ENCODE measurements at places on chromosomes 3 and 15. TPM values are rescaled to one million over a fixed set of nuclear protein-coding genes. Genes with fewer than 3 reads are reported as not detected.

GRCh38 chr15:83978588-83978987 lies 257.0 kb upstream of the GOLGA6L4 start:
- DNase-seq = no peak

- DNase-seq = peak; percentile 79
These were observed at the start of gene FAIM for GRCh38 chr3:138608322-138609135. Gene FAIM (plus strand): TSS chr3:138608771. CDS start chr3:138619727, 10,956 bp downstream.

DNA sequence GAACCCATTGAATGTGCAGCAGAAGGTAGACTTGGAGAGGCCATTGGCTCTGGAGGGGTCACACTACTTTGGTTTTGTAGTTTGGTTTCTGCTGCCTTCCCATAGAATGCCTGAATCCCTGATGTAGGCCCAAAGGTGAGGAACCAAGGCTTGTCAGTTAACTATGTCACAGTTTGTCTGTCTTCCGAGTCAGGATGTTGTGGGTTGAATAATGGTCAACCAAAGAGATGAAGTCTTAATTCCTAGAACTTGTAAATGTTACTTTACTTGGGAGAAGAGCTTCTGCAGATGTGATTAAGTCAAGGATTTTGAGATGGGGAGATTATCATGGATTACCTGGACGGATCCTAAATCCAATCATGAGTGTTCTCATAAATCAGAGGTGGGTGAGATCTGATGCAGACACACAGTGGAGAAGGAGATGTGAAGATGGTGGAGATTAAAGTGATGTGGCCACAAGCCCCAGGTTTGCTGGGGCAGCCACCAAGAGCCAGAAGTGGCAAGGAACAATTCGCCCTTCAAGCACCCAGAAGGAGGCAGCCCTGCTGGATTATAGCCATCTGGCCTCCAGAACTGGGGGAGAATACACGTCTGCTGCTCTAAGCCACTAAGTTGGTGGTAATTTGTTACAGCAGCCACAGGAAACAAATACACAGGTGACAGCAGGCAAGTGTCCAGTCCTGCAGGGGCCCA lies 2.3 kb upstream of the CCR8 start:
- no peak for DNase-seq

DNA sequence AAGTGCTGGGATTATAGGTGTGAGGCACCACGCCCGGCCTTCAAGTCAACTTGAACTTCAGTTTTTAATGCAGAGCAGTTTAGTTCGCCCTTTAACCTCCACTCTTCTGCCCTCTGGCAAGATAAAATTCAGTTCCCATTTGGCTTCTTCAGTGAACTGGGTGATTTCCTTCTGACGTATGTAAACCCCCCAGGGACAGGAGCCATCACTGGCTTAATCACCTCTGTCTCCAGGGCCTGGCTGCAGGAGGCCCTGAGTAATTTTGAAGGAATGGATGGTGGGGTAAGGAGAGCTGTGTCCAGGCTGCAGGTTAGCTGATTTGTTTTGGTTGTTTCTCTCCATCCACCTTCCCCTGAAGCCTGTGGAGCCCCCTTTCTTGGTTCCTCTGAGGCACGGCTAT lies 11.9 kb downstream of the MCM2 start:
- DNase-seq = no peak

DNA sequence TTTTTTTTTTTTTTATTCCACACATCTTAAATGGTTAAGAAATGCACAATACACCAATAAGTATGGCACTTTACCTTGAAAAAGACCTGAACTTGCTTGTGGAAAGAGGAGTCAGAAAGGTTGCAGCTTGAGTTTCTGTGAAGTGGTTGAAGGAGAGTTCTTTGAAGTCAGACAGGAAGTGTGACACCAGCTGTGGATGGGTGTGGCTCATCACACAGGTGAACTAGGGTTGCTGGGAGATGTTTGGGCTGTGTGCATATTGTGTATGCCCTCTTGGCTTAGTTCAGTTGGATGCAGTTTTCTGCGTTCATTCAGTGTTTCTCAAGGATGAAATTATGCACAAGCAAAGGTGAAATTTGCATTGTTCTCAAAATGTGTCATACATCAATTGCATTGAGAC lies 6.3 kb downstream of the AEN start:
- DNase-seq = peak; percentile 94

GRCh38 chr3:17852217-17852616 lies 109.8 kb upstream of the TBC1D5 start:
- DNase-seq = no peak

DNA sequence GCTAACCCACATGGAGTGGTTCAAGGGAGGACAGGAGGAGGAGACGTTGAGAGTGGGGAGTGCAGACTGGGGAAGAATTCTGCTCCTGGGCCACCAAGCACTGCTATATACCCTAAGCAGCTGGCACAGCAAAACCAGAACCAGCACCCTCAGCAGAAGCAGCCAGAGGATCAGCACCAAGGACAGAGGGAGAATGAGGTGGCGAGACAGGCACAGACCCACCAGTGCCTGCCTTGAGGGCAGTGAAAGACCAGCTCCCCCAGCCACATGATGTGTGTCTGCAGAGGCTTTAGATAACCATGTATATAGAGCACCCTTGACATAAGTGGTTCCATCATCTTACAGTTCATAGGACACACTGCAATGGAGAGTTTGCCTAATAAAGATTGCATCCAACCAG lies 319.0 kb downstream of the GABRB3 start:
- DNase-seq = no peak

DNA sequence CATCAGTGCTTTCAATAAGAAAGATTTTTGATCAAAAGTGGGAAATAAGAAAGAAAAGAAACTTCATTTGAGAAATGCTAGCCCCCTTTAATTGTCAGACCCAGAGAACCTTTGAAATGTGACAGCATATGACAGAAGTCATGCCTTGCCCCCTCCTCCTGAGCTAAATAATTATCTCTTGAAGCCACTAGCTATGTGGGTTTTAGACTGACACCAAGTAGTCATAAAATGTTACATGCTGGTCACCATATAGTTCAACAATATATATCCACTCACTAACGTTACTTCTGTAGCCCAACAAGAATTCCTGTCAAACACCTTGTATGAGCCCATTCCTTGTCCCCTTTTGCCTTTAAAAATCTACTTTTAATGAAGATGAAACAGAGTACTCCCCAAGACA lies 43.1 kb upstream of the AADACL2 start:
- no peak for DNase-seq

DNA sequence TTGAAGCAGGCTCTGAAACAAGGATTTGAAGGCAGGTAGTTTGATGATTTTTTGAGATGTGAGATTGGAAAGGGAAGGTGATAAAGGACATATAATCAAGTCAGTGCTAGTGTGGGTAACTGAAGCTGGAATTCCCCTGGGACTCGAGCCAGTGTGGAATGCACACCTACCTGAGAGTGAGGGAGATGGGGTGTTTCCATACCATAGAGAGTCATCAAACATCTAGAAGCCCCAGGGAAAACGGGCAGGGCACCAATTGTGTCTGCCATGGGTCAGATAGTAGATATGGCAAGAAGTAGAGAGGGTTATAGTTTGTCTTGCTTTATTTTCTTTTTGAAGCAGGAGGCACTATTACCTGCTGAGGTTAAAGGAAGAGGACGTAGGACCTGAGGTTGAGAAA lies 120.0 kb downstream of the SSR3 start:
- no peak for DNase-seq

DNA sequence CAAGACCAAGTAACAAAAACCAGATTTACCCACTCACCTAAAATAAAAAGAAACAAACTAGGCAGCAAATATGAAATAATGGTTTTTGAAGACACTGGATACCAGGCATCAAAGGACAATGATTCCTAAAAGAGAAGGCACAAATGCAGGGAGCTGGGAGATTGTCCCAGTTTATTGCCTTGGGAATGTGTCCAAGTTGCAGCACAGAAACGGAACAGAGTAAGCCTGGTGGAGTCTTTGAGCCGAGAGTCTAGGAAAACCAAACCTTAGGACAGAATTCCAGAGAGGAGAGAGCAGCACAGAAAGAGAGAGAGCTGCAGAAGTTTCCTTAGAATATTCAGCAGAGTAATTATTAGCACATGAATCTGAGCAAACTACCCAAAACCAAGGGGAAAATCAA lies 7.8 kb upstream of the ARF4 start:
- no peak for DNase-seq

- DNase-seq = no peak
These were observed 50.2 kb downstream of the CA12 start for GRCh38 chr15:63331456-63331855.

DNA sequence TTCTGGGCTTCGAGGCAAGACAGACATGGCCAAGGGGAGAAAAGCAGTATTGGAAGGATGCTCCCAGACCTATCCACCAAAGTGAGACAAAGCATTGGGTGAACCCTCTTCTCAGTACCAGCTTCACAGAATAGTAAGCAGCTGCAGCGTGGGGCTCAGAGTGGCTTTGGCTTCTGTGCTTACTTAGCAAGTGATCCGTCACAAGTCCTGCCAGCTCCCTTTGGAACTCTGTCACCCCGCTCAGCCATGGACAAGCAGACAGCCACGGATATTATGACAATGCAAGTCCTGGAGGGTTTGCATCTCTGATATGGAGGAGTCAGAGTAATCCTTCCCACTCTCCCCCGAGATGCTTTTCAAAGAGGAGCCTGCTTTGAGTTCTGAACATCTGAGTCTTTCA lies 90.8 kb downstream of the SLCO3A1 start:
- no peak for DNase-seq

GRCh38 chr3:177154733-177155132 lies 42.5 kb downstream of the TBL1XR1 start:
- no peak for DNase-seq

DNA sequence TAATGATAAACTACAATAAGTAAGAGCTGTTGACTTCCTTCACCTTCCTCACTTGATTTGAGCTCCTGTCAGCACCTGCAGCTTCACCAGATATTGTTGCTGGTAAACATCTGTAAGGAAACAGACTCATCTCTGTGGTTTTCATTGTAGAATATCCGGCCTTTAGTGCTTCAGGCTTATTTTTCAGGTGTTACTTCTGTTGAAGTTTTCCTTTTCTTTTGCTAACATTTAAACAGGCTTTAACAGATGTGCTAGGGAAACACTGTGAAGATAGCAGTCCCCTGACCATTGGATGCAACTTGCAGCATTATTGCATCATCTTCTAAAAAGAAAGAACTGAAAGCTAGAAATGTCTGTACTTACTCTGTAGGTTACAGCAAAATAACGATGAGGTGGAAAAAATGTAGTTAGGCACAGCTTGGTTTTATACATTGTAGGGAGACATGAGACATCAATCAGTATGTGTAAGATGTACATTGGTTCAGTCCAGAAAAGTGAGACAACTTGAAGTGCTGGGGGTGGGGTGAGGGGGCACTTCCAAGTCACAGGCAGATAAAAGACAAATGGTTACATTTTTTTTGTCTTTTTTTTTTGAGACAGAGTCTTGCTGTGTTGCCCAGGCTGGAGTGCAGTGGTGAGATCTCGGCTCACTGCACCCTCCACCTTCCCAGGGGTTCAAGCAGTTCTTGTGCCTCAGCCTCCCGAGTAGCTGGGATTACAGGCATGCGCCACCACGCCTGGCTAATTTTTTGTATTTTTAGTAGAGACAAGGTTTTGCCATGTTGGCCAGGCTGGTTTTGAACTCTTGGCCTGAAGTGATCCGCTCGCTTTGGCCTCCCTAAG lies 10.2 kb downstream of the EDEM1 start:
- peak; percentile 42 for DNase-seq

GRCh38 chr3:114635878-114636277 lies 342.1 kb downstream of the TIGIT start:
- DNase-seq = no peak

DNA sequence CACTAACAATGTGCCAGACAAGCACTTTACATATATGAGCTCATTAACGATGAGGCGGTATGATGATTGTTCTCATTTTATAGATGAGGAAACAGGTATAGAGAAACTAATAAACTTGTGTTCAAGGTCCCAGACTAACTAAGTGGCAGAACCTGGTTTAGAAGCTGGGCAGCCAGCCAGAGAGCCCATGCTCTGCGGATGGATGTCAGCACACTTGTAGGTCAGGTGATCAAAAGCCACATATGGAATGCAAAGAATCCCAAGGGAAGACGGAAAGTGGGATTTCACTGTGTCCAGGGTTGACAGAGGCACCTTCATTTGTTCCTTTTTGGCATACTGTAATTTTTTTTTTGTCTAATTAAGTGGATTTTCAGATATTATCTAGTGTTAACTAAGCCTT lies 103.7 kb downstream of the EFL1 start:
- DNase-seq = no peak

DNA sequence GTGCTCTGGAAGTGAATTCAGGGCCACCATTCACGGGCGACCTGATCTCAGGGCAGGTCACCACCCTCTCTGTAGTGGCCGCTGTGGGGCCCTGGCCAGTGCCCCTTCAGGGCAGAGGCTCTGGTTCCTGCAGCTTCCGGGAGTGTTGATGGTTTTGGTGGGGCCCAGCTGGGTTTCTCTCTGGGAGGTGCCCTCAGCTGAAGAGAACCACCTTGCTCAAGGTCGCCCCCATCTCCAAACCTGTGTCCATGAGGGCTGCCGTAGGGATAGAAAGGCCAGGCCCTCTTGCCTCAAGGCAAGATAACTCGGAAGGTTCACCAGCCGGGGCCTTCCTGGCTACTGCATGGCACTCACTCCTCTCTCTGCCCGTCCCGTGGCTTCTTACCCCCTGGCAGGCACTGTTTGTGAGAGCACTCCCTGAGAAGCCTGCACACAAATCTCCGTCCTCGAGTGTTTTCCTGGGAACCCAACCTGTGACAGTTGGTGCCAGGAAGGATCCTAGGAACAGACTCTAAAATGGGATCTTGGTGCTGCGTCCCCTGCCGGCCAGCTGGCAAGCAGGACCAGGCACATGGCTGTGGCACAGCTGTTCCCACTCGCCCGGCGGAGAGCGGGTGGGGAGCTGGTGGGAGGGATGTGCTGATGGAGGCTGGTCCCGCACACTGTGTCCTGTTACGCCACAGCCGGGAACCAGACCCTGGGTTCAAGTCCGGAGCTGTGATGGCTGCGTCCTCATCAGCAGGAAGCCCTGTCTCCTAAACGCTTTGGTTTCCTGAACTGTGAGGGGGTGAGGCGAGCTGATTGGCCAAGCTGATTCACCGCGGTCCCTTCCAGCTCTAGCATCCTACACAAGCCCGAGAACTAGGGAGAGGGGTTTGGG lies 23.2 kb upstream of the PIGZ start:
- DNase-seq = no peak

DNA sequence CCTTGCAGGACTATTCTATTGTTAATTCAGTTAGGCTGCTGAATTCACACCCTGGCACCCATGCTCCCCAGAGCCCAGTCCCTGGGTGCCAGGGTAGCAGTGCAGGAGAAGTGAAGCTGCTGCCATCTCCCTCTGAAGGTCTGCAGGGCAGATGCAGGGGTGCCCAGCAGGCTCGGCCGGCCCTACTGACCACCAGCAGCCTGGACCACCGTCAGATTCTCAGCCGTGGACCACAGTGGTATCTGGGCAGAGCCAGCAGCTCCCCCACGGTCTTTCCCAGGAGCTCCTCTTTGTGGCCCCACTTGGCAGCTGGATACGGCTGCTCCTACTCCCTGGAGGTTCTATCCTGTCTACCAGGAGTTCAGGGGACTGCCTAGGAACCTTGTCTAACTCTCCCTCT lies 46.8 kb downstream of the ALDH1L1 start:
- DNase-seq = no peak

The RAB7A gene
- total RNA-seq = 140 TPM

The CPB1 gene
- not detected for total RNA-seq

The C3orf70 gene
- not detected for total RNA-seq

The EPHA3 gene
- not detected for total RNA-seq

The MAP6D1 gene
- total RNA-seq = 4.9 TPM

The PCSK6 gene
- total RNA-seq = 6.7 TPM

The KCNMB3 gene
- 2.4 TPM for total RNA-seq
